HepG2 (cell line): ENCODE measurements at places on chromosomes 11 and 22. TPM values are rescaled to one million over a fixed set of nuclear protein-coding genes. Genes with fewer than 3 reads are reported as not detected.

DNA sequence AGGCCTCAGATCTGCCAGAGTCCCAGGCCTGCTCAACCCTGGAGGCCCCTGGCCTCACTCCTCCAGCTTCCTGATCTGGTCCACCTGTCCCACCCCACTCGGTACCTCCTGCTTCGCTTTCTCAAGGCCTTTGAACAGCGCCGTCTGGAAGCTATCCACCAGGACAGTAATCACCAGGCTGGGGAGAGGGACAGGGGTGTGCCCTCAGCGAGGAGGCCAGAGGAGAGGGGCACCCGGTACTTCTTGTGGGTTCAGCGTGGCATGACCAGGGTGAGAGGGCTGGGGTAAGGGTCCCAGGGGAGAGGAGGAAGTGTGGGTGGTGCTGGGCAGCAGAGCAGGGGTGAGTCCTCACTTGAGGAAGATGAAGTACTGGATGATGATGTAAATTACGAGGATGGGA is 6.1 kb downstream of the CATSPER1 start:
- no peaks in the 10 kb centered on the region for H3K36me3 ChIP-seq
- H3K27me3 ChIP-seq, result peaks cover 40% of the 10 kb centered on the region; the same call in 1 of the 3 replicates
- H3K4me1 ChIP-seq, result peaks cover 21% of the 10 kb centered on the region

DNA sequence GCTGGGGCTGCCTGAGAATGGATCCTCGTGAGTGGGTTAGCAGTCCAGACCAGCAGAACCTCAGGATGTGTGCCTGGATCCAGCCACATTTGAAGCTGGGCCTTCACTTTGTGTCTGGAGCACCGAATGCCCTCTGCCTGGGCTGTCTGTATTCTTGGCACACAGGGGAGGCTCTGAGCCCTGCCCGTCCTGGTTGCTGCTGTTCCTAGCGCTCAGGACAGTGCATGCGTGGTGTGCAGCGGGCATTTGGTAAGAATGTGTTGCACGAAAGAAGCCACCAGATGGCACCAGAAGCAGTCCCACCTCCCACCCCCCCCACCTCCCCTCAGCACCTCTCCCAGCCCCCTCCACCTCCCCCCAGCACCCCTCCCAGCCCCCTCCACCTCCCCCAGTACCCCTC is 4.1 kb upstream of the MAPK11 start:
- peaks cover 23% of the 10 kb centered on the region for H3K4me1 ChIP-seq
- peaks cover 17% of the 10 kb centered on the region for H3K27me3 ChIP-seq
- peak; percentile 44 for DNase-seq
- H3K27ac ChIP-seq, result no peak overlapping the region
- peaks cover 18% of the 10 kb centered on the region; the same call in 2 of the 3 replicates for H3K36me3 ChIP-seq
- H3K4me3 ChIP-seq, result no peak overlapping the region

DNA sequence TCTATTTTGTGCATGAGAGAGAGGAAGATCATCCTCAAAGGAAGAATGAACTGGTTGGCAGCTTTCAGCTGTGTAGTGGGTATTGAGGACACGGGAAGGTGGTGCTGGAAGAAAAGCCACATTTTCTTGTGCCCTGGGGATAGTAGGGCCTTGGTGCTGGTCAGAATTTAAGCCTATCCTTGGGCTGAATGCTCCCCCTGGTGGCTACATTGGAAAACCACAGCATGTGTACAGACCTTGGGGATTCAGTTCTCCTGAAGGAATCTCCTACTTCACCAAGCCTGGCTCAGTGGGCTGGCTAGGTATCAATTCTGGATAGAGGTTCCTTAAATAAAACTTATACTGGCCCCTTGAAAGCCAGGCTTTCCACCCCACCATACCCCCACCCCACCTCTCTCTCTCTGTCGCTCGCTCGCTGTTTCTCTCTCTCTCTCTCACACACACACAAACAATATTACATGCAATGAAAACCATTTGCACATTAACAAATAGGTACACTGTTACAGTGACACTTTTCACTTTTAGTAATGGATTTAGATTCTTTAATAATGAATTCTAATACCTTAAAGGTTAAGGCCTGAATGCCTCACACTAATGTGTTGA is 2.8 kb upstream of the OR51M1 start:
- no peaks in the 10 kb centered on the region for H3K36me3 ChIP-seq
- no peaks in the 10 kb centered on the region for H3K27me3 ChIP-seq
- H3K27ac ChIP-seq, result no peak overlapping the region
- H3K4me1 ChIP-seq, result no peaks in the 10 kb centered on the region
- H3K4me3 ChIP-seq, result no peak overlapping the region

GRCh38 chr11:61967116-61967923 is at the start of gene FTH1:
Gene FTH1 (minus strand): TSS chr11:61967634. CDS start chr11:61967425, 209 bp downstream.
- H3K36me3 ChIP-seq, result peaks cover 23% of the 10 kb centered on the region; the same call in 2 of the 3 replicates
- no peaks in the 10 kb centered on the region; the same call in 2 of the 3 replicates for H3K27me3 ChIP-seq

GRCh38 chr22:35912658-35913057 is 116.0 kb downstream of the RBFOX2 start:
- peaks cover 38% of the 10 kb centered on the region for H3K4me1 ChIP-seq
- no peak for DNase-seq
- H3K36me3 ChIP-seq, result no peaks in the 10 kb centered on the region
- H3K27me3 ChIP-seq, result no peaks in the 10 kb centered on the region
- H3K4me3 ChIP-seq, result no peak overlapping the region

DNA sequence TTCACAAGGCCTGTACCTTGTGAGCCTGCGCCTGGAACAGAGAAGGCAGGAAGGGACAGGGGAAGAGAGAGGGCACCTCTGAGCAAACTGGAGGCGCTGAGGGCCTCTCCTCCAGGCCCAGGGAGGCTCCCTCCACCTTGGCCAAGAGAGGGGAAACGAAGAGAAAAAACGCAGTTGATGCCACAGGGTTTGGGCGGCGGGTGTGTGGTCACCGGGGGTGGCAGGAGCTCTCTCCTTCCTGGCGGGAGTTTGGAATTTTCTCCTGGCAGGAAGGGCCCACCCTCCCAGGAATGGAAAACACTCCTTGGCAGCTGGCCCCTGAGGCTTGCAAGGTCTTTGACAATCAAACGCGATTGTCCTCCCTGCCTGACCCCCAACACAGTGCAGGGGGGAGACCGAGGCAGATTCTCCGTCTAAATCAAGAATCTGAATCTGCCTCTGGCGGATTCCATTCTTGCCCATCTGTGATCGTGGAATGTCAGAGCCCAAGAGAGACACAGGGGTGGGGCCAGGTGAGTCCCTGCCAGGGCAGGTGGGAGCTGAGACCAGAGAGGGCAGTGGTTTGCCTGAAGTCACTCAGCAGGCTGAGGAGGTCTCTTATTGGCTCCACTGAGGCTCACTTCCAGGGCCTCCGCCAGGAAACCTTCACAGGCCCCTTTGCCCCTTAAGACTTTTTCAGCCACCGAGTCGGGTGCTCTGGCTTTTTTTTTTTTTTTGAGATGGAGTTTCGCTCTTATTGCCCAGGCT is 21.0 kb downstream of the RPL3 start:
- no peaks in the 10 kb centered on the region for H3K27me3 ChIP-seq
- peaks cover 100% of the 10 kb centered on the region for H3K4me1 ChIP-seq
- peak overlapping the region; percentile 42 for H3K27ac ChIP-seq
- H3K4me3 ChIP-seq, result peak overlapping the region; percentile 41

DNA sequence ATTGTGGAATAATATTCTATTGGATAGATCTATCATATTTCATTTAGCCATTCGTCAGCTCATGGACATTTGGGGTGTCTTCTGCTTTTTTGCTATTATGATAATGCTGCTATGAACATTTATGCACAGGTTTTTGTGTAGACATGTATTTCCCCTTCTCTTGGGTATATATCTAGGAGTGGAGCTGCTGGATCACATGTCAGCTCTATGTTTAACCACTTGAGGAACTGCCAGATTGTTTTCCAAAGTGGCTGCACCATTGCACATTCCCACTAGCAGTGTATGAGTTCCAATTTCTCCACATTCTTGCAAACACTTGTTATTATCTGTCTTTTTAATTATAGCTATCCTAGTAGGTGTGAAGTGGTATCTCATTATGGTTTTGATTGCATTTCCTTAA is 75.0 kb downstream of the C11orf65 start:
- no peaks in the 10 kb centered on the region for H3K36me3 ChIP-seq
- H3K27ac ChIP-seq, result no peak overlapping the region
- no peak overlapping the region for H3K4me3 ChIP-seq
- no peak for DNase-seq
- H3K27me3 ChIP-seq, result no peaks in the 10 kb centered on the region
- H3K4me1 ChIP-seq, result no peaks in the 10 kb centered on the region

Gene THRSP
- 0.13 TPM in 1 of 2 replicates, not detected in the other for total RNA-seq

Gene ACRV1
- not detected in 2 replicates for total RNA-seq

Gene CYB5R2
- total RNA-seq, result 0.51 and 0.53 TPM in 2 replicates
